ENCODE measurements at places on chromosomes 2 and 18. TPM values are rescaled to one million over a fixed set of nuclear protein-coding genes. Genes with fewer than 3 reads are reported as not detected.

- no peak for DNase-seq
Observed at GRCh38 chr2:10170256-10170655, 47.7 kb downstream of the RRM2 start.

DNA sequence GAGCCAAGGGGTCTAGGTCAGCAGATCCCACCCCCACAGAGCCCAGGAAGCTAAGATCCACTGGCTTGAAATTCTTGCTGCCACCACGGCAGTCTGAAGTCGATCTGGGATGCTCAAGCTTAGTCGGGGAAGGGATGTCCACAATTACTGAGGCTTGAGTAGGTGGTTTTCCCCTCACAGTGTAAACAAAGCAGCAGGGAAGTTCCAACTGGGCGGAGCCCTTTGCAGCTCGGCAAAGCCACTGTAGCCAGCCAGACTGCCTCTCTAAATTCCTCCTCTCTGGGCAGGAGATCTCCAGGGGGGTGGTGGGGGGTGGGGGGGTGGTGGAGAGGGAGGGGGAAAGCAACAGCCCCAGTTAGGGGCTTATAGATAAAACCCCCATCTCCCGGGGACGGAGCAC, 419.5 kb downstream of the NUP35 start:
- no peak for DNase-seq

DNA sequence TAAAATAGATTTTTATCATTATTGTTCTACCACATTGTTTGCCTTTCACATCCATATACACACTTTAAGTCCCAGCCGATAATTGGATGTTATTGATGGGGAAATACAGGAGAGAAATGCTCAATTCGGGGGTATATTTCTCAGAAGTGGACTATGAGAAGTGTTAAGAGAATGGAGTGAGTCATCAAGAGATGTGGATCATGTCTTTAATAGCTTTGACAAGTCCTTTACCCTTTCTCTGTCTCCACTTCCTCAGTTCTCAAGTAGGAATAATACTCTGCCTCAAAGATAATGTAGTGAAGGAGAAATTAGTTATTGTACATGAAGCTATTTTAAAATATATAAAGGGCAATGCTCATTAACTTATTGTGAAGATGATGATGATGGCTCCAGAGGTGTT, 1017.6 kb upstream of the PIK3C3 start:
- DNase-seq: no peak

- no peak for DNase-seq
Observed at GRCh38 chr18:55576001-55576400, 12.0 kb downstream of the TCF4 start.

DNA sequence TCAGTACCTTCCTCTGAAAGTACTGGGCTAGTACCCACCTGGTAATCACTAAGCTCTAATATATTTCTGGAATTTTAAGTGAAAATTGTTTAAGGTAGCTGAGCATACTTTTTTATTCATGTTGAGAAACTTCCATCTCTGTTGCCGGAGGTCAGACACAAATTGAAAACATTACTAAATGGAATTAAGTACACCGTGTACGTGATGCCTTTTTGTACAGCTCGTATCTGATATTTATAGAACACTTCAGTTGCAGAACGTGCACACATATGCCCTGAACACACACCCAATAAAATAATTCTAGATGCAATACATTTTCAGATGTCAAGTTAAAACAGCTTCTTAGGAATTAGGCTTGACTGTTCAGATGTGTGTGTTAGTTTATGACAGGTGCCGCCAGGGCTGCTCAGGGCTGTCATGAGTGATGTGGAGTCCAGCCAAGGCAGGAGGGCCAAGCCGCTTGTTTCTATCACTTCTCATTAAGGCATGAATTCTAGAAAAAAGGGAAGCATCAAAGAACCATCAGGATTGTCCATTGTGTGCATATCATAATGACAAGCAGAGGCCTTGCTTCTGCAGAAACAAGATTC, 80.9 kb upstream of the FOSL2 start:
- no peak for DNase-seq

DNA sequence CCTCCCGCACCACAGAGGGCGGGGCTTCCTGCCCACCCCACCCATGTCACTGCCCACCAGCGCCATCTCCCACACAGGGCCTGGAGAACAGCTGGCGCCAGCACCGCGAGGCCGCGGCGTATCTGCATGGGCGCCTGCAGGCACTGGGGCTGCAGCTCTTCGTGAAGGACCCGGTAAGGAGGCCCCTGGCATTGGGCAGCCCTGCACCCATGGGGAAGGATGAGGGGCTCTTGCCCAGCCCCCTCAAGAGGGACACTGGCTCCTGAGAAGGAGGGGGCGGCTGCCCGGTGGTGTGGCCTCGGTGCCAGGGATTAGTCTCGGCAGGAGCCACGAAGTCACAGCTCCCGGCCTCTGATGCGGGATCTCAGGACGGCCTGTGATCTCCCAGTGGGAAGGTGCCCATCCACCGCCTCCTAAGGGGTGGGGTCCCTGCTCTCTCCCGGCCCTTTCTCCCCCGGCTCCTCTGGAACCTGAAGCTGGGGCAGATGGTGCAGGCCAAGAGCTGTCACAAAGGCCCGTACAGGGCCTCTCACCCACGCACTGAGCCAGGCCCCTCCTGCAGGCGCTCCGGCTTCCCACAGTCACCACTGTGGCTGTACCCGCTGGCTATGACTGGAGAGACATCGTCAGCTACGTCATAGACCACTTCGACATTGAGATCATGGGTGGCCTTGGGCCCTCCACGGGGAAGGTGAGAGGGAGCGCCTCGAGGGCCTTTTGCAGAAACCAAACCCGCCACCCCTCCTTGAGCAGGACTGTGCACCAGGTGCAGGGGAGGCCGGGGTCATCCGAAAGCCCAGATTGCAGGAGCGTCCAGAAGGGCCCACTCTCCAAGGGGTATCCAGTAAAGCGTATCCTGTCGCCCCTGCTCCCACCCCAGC, 9.1 kb downstream of the AGXT start:
- DNase-seq: no peak

DNA sequence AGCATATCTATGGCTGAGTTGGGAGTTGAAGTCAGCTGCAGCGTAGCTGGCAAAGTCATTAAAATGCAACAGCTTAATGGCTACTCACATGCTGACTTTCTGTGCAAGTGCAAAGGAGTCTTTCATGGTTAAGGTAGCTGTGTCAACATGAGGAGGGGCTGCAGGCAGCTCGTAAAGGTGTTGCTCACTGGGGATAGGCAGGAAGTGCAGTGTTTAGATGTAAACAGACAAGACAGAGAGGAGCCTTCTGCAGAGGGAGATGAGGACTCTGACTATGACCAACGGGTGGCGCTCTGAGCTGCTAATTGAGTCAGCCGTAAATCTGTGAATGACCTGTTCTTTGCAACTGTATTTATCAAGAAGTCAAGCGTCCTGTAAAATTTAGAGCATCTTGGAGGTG, 22.3 kb upstream of the CAVIN2 start:
- DNase-seq: no peak

DNA sequence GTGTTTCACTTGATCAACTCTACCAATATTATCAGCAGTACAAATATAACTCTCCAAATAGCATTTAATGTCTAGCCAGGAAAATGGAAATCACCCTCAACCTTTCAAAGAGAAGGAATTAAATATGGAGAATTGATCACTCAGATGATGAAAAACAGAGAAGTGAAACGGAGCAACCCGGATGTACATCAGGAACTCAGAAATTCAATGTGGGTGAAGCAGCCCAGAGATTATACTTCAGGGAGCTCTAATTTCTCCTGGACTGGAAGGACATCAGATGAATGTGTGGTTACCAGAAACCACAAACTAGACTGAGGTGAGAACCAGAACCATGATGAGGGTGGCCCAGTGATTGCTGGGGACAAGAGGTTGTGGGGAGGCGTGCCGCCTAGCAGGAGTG, 35.5 kb upstream of the COBLL1 start:
- DNase-seq: no peak

- no peak for DNase-seq
Observed at GRCh38 chr18:42141439-42141838, 186.4 kb downstream of the PIK3C3 start.

DNA sequence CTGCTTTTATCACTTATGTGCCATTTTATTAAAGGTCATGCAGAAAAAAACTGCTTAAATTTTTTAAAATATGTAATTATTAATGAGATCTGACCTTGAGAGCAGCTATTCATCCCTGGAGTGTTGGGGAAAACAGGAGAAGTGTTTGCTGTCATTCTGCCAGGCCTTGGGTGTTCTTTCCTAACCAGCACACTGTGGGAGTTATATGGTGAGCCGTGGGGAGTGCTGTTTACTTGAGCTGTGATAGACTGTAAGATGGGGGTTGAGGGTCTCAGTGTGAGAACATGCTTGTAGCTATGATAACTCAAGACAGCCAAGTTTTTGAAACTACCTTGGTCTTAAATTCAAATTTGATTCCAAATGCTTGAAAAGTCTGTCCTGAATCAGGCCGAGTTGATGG, 101.3 kb upstream of the ARHGAP28 start:
- DNase-seq: no peak

- DNase-seq: no peak
Observed at GRCh38 chr18:37741032-37741623, 175.5 kb upstream of the CELF4 start.

DNA sequence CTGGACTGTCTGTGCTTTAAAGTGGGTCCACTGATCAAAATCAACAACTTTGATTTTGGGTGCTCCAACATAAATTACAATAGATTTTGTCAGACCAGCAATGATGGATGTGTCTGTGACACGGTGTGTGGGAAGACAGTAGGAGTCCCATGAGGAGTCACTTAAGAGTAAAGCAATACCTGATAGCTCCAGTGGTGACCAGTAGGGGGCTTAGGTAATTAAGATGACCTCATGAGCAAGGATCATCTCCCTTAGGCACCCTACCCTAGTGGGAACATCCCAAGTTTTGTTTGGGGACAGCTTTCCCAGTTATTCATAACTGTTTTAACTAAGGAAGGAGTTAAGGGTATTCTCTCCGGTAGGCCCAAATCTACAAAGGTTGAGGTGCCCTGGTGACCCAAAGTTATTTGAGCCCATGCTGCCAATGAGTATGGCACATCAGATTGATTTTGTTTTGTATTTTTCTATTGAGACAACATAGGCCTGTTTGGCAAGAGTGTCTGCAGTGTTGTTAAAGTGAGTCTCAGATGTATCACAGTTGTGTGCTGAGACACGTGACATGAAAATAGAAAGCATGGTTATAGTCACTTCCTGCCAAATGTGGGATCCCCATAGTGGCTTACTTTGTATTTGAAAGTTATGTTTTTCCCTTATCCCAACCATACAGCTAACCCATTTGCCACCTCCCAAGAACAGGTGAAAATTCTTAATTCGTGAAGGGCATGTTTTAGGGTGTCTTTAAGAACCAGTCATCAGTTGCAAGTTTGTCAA, 1337.6 kb upstream of the SLC39A10 start:
- no peak for DNase-seq

GRCh38 chr2:29117636-29118303, 2.6 kb downstream of the CLIP4 start:
- DNase-seq: no peak

GRCh38 chr2:98348066-98348561, 1.9 kb downstream of the CNGA3 start:
- no peak for DNase-seq

- DNase-seq: no peak
Observed at GRCh38 chr2:103285354-103285753, 523.5 kb downstream of the TMEM182 start.

GRCh38 chr2:162840598-162841246, 2.2 kb upstream of the KCNH7 start:
- DNase-seq: peak; percentile 81

DNA sequence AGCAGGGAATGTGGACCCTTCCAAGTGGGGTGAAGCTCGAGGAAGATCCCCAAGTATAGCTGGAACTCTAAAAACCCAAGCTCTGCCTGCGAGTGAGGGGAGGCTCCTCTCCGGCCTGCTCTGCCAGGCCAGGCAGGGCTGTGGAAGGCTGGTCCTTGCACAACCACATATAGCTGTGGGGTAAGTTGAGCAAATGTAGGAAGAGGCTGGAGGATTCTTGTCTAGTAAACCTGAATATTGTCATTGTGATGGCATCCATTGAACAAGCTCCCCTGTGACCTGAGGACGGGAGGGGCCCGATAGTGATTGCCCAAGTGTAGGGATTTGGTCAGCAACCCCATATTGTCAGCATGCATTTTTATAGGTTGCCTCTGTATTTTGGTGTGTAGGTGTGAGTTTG, 103.0 kb downstream of the ACKR3 start:
- no peak for DNase-seq

- DNase-seq: no peak
Observed at GRCh38 chr18:24041691-24042090, 27.1 kb downstream of the TTC39C start.

- DNase-seq: no peak
Observed at GRCh38 chr2:96330407-96330806, 5.2 kb upstream of the NCAPH start.

DNA sequence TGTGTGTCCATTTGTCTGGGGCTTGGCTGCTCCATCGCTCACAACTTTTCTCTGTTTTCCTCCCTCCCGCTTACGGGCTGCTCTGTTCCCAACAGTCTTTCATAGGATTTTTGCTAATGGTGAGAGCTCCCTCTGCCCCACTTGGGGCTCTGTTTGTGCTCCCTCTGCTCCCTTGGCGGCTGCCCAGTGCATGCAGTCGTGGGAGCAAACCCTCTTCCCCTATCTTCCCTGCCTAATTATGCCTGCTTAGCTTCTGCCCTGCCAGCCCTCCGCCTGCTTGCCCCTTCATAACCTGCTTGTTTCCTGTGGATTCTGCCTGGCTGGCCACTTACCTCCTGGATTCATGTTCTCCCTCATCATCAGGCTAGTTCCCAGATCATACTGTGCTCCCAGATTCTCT, 6.6 kb upstream of the KRTCAP3 start:
- no peak for DNase-seq

GRCh38 chr2:85596026-85596333, 435 bp downstream of the RNF181 start:
- no peak for DNase-seq

GRCh38 chr2:157837851-157838441, 38.2 kb downstream of the ACVR1 start:
- no peak for DNase-seq

GAD1 gene
- polyA plus RNA-seq: 1.1 TPM

EDAR gene
- 3.1 TPM for polyA plus RNA-seq

LRP2 gene
- polyA plus RNA-seq: 189 TPM

ALPG gene
- polyA plus RNA-seq: not detected

ATP8B1 gene
- 27.8 TPM for polyA plus RNA-seq

MERTK gene
- 24.0 TPM for polyA plus RNA-seq

TUBA3E gene
- 0.21 TPM for polyA plus RNA-seq

PROC gene
- polyA plus RNA-seq: 1.5 TPM

ECEL1 gene
- polyA plus RNA-seq: 19.4 TPM

KLHL29 gene
- 14.3 TPM for polyA plus RNA-seq

TIMM21 gene
- polyA plus RNA-seq: 64.7 TPM

PELI1 gene
- polyA plus RNA-seq: 34.6 TPM

RALBP1 gene
- polyA plus RNA-seq: 77.5 TPM

SALL3 gene
- polyA plus RNA-seq: 10.6 TPM

GALNT3 gene
- polyA plus RNA-seq: 26.7 TPM

FRZB gene
- 12.1 TPM for polyA plus RNA-seq
